Uterus (tissue), 4 donors: ENCODE measurements at places on chromosomes 2 and 18. TPM values are rescaled to one million over a fixed set of nuclear protein-coding genes. Genes with fewer than 3 reads are reported as not detected.
A peak's percentile ranks its signal among the peaks of the same experiment; 100 is the strongest.

GREB1 gene
- total RNA-seq, result 27.2 TPM

DNA sequence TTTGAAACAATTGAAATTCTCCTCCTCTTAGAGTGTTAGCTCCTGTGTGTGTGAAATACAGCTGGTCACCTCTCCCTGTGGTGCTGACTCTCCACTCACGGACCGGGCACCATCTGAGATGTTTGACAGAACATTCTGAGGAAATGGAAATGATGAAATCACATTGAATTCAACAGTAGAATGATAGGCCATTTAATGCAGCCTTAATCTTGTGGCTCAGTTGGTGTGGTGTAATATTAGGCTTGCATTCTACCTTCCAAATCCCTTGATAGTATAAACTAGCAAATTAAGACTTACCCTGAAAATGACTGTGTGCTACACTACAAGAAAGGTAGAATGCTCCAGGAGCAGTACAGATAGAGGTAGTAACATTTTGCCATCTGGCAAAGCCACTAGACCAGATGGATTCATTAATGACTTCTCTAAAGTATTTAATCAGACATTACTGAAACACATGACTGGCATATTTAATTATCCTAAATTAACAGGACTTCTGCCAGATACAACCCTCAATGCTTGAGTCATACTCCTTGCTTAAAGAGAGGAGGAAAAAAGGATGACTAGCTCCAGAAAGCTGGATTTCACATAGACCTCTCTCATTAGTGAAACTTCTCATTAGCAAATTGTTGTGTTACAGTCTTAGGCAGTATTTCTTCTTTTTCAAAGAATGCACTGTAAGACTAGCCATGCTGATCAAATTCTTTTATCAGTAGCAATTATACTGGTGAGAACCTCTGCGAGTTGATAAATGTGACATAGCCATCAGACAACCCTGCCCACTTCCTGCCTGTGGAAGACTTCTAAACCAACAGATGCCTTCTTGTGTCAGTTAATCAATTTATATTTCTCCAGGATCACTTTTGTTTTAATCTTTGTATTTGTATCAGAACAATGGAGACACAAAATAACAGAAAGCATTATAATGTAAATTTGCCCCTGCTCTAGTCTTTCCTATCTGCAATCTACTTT lies 80.6 kb downstream of the EML6 start:
- DNase-seq, result no peak

DNA sequence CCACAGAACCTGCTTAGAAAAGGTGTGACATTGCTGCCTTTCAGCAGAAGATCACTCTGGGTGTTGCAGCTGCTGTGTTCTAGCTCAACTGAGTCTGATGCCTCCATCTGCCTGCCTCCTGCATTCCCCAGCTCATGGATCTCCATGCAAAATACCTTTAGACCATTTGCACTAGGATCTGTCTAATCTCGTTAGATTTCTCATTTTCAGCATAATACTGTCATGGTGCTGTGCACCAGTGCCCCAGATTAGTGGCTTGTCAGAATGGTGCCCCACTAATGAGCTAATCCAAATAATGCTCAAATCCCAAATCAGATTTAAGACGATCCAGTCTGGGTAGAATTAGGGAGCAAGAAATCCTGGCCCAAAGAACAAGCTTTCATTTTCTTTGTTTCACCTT lies 284.4 kb upstream of the PARD3B start:
- no peak for DNase-seq

IL36B gene
- not detected for total RNA-seq

DNA sequence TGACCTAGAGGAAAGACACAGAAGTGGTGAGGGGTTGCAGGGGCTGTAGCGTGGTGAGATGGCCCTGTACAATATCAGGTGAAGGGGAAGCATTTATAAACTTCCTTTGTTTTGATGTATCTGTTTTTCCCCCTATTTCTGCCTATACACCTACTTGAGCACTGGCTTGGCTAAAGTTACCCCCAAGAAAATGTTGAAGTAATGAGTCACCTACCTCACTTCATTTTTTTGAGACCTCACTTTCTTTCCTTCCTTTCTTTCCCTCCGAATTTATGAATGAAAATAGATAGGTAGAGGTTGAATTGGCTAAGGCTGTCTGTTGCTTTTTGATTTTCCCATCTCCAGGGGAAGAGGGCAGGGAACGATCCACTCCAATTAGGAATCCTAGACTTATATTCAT lies 231.1 kb upstream of the EPAS1 start:
- DNase-seq, result no peak

EVA1A gene
- 1.2 TPM for total RNA-seq

DNA sequence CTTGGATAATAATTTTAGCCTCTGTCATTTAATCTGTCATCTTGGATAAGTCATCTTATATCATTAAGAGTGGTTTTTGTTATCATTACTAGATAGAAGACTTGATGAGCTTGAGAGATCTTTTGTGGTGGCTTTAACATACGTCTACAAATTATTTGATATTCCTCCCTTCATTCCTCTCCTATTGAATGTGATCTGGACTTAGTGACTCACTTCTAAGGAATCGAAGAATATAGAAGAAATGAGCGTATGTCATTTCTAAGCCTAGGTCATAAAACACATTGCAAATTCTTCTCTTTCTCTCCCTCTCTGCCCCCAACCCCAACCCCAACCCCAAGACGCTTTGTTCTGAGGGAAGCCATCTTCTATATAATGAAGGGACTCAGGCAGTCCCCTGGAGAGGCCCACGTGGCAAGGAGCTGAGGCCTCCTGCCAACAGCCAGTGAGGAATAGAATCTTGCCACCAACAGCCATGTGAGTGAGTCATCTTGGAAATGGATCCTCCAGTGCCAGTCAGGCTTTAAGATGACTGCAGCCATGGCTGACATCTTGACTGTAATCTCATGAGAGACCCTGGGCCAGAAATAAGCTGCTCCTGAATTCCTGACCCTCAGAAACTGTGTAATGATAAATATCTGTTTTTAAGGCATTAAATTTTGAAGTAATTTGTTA lies 221.6 kb upstream of the SP5 start:
- DNase-seq, result no peak

DNA sequence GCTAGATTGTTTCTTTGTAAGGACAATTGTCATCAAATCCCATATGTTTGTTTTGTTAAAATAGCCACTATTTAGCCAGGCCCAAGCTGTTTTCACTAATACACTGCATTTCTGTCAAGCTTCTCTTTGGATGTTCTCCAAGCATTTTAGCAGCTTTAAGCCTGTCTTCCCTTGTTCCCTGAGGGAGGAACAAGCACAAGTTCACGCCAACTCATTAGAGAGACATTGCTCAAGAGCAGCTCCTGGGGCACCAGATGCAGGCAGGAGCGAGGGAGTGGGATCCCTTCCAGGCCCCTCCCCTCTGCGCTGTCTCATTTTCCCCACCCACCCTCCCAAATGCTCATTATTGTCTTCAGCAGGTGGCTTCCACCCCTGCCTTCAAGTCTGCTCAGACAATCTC lies 32.6 kb upstream of the PPP3R1 start:
- DNase-seq, result peak; percentile 70

- DNase-seq, result no peak
These were observed 121.3 kb downstream of the MTX2 start for GRCh38 chr2:176390276-176391147.

GRCh38 chr18:3912705-3913104 lies 462.7 kb downstream of the TGIF1 start:
- no peak for DNase-seq
